ENCODE measurements at places on chromosomes 7 and 10.

DNA sequence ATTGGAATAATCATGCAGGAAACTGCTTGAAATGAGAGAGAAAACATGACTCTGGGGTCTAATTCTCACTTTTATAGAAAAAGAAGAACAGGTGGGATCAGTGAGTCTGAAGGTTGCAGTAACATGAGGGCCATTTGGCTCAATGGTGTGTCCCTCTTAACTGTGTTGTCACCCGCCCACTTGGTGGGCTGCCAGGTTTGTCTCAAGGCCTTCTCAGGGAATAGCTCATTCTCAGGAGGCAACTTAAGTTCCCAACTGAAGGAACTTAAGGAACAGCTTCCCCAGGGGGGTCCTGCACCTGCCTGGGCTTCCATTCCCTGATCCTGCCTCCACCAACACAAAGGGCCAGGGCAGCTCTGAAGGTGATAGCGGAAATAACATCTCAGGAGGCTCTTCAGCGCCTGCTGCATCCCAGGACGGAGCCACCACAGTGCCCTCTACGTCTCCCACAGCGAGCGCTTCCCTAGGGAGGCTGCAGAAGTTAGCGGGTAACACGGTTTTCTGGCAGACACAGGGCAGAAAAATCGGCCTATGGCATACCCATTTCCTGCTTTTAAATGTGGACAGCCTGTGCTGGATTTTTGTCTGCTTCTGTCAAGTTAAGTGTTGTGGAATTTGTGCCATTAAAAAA is 88.8 kb downstream of the ZRANB1 start:
- DNase-seq = no peak

- no peak for DNase-seq
Measured at GRCh38 chr7:124429923-124430322, 335.7 kb downstream of the GPR37 start.

- peak; percentile 65 for DNase-seq
Measured at GRCh38 chr10:34031400-34031799, 696.9 kb upstream of the NRP1 start.

DNA sequence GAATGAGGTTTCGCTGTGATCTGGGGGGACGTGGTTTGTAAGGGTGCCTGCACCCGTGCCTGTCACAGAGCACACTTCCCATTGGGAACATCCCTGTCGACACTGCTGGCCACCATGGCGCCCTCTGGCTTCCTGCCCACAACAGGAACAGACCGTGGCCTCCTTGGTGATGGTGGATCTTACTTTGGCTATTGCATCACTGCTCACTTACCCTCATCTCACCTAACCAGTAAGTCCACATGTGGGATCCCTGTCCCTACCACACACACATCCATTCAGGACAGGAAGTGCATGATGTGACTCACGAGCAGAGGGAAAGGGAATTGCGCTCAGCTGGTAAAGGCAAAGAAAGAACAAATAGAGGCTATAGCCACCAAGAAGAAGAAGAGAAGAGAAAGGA is 26.2 kb upstream of the SEC61G start:
- no peak for DNase-seq

- DNase-seq = no peak
Measured at GRCh38 chr7:25543798-25544197, 315.5 kb upstream of the NPVF start.

Data from tongue (tissue), 3 donors.